ENCODE measurements at places on chromosomes 16 and 17.

GRCh38 chr17:6358131-6358530, 76.8 kb downstream of the AIPL1 start:
- DNase-seq: no peak

GRCh38 chr17:64497565-64498035, 746 bp upstream of the POLG2 start:
- no peak for DNase-seq

GRCh38 chr17:4467287-4467686, 31.4 kb upstream of the SPNS2 start:
- DNase-seq: no peak

GRCh38 chr17:32222621-32223020, 43.0 kb upstream of the RHBDL3 start:
- DNase-seq: peak; percentile 28

DNA sequence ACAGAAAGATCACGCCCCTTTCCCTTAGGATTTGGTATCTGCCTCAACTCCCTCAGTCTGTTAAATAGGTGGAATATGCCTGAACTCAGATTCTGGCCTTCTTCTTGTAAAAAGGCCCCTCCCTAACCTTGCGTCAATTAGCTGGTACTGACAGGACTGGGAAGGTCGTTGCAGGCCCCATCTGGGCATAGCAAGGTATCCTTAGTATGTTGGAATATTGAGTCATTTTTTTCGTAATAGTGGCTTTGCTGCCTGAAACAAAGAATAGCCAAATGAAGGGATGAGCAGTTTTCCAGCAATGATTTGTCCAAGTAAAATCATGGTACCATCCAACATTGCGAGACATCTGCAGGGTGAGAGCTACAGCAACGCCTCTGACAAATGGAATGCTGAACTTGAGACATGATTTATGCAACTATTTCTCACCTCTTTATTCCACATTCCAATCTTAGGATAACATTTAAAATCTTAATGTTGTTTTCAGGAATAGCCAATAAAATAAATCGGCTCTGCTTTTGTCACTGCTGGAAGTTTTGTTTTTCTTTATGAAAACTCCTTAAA, 39.3 kb upstream of the BRD7 start:
- DNase-seq: no peak

DNA sequence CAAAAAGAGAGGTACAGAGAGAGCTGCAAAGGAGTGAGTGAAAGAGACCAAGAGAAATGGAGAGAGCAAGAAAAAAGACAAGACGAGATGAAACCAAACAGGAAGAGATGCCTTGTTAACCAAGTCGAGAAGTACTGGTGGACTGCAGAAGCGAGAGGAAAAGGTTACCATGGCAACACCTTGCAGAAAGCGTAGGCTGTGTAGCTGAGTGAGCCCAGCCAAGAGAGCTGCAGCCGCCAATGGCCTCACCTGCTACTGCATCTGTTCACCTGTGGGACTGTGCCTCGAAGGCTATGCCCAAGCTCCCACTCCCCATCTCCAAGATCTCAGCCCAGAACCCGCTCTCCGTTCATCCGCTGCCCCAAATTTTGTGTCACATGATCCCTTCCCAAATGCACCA, 161.3 kb downstream of the SLC39A11 start:
- no peak for DNase-seq

DNA sequence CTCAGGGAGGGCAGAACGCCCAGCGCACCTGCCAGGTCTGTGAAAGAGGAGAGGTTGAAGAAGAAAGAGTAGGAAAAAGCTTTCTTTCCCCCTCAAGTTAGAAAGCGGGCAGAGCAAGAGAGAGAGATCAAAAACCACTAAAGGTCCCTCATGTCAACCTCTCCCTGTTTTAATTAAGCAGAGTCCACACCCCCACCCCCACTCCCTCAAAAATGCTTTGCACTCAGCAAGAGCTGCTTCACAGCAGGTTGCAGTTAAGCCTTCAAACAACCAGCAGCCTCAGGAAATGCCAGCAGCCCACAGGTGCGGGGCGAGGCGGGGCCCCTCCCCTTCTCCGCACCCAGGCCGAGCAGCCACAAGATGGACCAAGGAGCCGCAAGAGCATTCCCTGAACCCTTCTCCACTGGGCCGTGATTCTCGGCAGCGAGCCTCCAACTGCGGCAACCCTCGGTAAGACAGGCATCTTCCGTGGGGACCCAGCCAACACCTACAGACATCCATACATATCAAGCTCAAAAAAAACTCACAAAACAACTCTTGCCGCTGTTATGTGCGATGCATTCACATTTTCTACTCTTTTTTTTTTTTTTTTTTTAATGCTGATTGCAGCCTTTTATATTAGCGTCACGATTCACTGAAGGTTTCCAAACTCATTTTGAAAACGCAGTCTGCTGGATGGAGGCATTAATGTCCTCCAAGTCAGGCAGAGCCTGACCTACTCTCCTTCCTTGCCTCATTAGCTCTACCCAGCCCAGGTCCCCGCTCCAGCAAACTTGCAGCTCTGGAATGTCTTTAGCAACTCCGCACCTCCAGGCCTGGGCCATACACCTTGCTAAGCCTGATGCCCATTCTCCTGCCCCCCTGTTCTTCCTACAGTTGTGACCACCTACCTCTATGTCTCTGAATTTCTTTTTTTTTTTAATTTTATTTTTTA, 66.1 kb downstream of the AXIN2 start:
- peak; percentile 32 for DNase-seq

- no peak for DNase-seq
Observed at GRCh38 chr17:68595986-68596385, 5.2 kb downstream of the FAM20A start.

GRCh38 chr16:10609402-10609774, 29.0 kb upstream of the EMP2 start:
- DNase-seq: peak; percentile 68

Measured in choroid plexus epithelial cell (primary cell).